ENCODE measurements at places on chromosomes 3 and 15.

- peak; percentile 76 for DNase-seq
These were observed 1.5 kb downstream of the ZIC1 start for GRCh38 chr3:147410526-147411237.

DNA sequence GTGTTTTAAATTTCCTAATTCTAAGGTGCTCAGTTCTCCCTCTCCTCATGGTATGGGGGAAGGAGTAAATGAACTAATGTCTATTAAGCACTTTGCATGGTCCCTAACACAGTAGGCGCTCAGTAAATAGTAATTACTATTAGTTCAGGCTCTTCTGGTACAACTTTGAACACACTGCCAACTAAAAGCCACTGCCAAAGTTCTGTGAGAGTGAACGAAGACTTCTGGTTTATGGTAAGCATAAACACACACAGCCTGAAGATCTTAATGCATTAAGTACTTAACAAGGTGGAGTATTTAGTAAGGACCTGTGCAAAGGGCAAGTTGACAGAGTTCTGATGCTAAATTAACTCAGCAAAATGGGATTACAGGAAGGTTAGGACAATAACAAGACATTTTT lies 24.7 kb downstream of the RARB start:
- DNase-seq, result no peak

DNA sequence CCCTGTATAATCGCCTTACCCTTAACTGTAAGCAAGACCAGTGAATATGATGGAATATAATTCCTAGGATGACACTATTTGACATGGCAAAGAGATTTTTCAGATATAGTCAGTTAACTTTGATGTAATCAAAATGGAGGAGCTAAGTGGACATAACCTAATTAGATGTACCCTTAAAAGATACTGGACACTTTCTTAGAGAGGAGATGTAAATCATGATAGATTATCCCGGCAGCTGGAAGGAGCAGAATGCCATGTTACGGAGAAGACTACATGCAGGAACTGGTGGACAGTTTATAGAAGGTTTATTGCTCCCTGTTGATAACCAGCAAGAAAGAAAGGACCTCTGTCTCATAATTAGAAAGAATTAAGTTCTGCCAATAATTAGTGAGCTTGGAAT lies 1142.9 kb downstream of the SI start:
- DNase-seq, result no peak

GRCh38 chr3:12436514-12437220 lies 47.6 kb upstream of the TSEN2 start:
- peak; percentile 31 for DNase-seq

GRCh38 chr3:66991459-66991858 lies 6.6 kb upstream of the KBTBD8 start:
- peak; percentile 2 for DNase-seq

GRCh38 chr15:87704276-87704675 lies 552.3 kb downstream of the NTRK3 start:
- DNase-seq, result no peak

GRCh38 chr3:186361246-186361761 lies 730 bp downstream of the DGKG start:
- DNase-seq, result no peak

DNA sequence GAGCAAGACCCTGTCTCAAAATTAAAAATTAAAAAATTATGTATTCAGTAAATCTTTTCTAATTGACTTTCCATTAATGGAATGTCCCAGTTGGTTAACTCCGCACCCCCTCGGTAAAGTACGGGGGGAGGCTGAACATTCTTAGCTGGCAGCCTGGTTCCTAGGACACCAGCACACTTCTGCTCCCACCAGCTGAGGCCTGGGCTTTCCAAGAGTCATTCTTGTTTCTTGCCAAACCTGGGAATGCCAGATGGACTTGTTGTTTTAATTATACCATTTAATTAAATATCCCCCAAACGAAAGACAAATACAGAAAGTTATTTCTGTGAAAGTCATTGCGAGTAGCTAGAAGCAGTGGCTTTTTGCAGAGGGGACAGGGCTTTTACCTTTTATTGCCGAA lies 179.4 kb downstream of the VGLL4 start:
- DNase-seq, result no peak

All from MG63 (cell line).